ENCODE measurements at places on chromosomes 13 and 19.
A peak's percentile ranks its signal among the peaks of the same experiment; 100 is the strongest.

GRCh38 chr13:107534548-107534947 is 680.8 kb downstream of the LIG4 start:
- no peak overlapping the region for H3K4me3 ChIP-seq
- DNase-seq, result peak; percentile 34
- no peaks in the 10 kb centered on the region for H3K27me3 ChIP-seq
- no peak overlapping the region for H3K27ac ChIP-seq

DNA sequence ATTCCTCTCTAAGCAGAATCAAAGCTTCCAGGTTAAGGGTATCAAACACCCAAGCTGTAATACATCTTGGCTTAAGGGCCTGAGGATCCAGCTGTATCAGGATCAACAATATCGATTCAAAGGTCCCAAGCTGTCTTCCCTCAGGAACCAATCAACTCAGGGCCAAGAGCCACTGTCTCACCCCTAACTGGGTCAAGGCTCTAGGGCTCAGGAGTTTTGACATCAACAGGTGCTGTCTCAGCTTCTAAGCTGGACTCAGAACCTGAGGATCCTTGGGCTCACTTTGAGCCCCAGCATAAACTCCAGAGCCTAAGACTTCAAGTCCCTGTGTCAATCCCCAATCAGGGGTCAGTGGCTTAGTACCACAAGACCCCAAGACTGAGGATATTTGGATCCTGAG is 917 bp downstream of the FBXW9 start:
- peaks cover 16% of the 10 kb centered on the region for H3K36me3 ChIP-seq
- no peak overlapping the region for H3K27ac ChIP-seq
- H3K4me3 ChIP-seq, result peak overlapping the region; percentile 26
- no peak for DNase-seq

DNA sequence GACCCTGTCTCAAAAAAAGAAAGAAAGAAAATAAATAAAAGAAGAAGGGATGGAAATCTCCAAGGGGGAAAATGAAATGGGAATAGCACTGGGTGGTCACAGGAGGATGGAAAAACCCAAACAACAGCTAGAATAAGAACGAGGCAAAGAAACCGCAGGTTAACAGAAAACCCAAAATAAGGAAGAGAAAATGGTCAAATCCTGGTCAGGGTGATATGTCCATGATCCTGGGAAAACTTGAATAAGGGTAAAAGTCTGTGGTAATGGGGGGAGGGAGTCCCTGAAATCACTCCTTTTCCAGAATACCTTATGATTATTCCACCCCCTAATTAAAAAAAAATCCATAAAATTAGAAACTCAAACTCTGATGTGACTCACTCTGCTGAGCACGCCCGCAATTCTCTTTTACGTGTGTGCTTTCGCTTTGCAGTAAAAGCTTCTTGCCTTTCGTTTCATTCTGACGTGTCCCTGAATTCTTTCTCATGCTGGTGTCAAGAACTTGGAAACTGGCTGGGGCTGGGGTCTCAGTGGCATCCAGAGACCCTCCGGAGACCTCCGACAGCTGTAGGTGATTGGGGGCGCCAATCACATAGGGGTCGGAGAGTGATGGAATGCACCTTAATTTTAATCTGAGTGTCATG is 4.3 kb upstream of the NAXD start:
- H3K36me3 ChIP-seq, result no peaks in the 10 kb centered on the region
- H3K27me3 ChIP-seq, result peaks cover 4% of the 10 kb centered on the region
- H3K4me1 ChIP-seq, result peaks cover 4% of the 10 kb centered on the region
- no peak overlapping the region for H3K4me3 ChIP-seq

GRCh38 chr13:72886272-72887067 is 104.5 kb downstream of the PIBF1 start:
- H3K36me3 ChIP-seq, result no peaks in the 10 kb centered on the region
- no peaks in the 10 kb centered on the region for H3K4me1 ChIP-seq
- H3K4me3 ChIP-seq, result no peak overlapping the region
- H3K27ac ChIP-seq, result no peak overlapping the region
- peak; percentile 30 for DNase-seq
- H3K27me3 ChIP-seq, result no peaks in the 10 kb centered on the region

DNA sequence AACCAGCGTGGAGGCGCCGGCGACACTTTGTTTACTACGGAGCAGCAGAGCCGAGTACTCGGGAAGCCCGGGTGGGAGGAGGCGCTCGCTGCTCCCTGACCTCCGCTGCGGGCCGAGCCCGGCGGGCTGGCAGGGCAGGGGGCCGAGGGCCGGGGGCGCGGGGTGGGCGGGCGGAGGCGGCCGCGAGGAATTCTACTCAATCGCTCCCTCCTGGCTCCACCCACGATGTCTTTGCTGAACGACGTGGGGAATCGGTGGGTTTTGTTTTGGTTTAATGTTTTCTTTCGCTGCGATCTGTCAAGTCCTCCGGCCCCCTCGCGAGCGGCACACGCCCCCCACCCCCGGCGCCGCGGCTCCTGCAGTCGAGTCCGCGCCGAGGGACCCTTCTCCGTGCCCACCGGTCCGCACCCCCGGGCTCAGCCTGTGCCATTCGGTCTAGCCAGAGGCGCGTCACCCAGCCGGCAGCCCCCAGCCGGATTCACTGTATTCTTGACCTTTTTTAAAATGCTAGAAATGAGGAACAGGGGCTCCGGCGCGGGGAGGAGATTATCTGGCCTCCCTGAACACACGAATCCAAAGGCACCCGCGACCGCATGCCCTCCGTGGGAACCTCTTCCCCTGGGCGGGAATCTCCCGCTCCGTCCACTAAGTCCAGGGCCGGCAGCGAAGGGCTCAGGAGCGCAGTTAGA is 636 bp upstream of the FOXO1 start:
- H3K27me3 ChIP-seq, result peaks cover 47% of the 10 kb centered on the region
- DNase-seq, result no peak
- H3K4me1 ChIP-seq, result peaks cover 2% of the 10 kb centered on the region
- peak overlapping the region; percentile 96 for H3K4me3 ChIP-seq
- no peaks in the 10 kb centered on the region for H3K36me3 ChIP-seq

GRCh38 chr13:107452833-107453232 is 762.5 kb downstream of the LIG4 start:
- H3K4me1 ChIP-seq, result peaks cover 16% of the 10 kb centered on the region
- no peak overlapping the region for H3K4me3 ChIP-seq
- DNase-seq, result no peak

GRCh38 chr19:2217591-2217990 is 18.5 kb downstream of the PLEKHJ1 start:
- H3K27ac ChIP-seq, result no peak overlapping the region
- no peak for DNase-seq
- H3K4me3 ChIP-seq, result no peak overlapping the region
- H3K4me1 ChIP-seq, result no peaks in the 10 kb centered on the region
- H3K27me3 ChIP-seq, result no peaks in the 10 kb centered on the region

- no peaks in the 10 kb centered on the region for H3K36me3 ChIP-seq
- H3K27me3 ChIP-seq, result peaks cover 55% of the 10 kb centered on the region
- no peak overlapping the region for H3K27ac ChIP-seq
- no peaks in the 10 kb centered on the region for H3K4me1 ChIP-seq
- DNase-seq, result peak; percentile 18
- H3K4me3 ChIP-seq, result no peak overlapping the region
Observed at GRCh38 chr19:33221638-33222037, 4.0 kb downstream of the SLC7A10 start.

DNA sequence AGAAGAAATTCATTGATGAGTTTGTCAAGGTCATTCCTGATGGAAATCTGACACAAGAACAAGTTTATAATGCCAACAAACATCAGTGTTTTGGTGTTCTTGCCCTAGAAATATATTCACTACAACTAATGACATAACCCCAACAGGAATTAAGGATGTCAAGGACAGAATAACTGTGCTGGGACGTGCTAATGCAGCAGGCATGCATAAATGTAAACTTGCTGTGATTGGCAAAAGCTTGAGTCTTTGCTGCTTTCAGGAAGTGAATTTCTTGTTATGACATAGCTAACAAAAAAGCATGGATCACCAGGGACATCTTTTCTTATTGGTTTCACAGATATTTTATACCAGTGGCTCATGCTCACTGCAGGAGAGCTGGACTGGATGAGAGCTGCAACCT is 144.6 kb downstream of the KCTD12 start:
- H3K36me3 ChIP-seq, result no peaks in the 10 kb centered on the region
- DNase-seq, result peak; percentile 78
- no peak overlapping the region for H3K27ac ChIP-seq

GRCh38 chr13:43761616-43762315 is 25.0 kb downstream of the ENOX1 start:
- DNase-seq, result no peak
- H3K4me1 ChIP-seq, result no peaks in the 10 kb centered on the region
- no peak overlapping the region for H3K27ac ChIP-seq
- no peaks in the 10 kb centered on the region for H3K36me3 ChIP-seq

DNA sequence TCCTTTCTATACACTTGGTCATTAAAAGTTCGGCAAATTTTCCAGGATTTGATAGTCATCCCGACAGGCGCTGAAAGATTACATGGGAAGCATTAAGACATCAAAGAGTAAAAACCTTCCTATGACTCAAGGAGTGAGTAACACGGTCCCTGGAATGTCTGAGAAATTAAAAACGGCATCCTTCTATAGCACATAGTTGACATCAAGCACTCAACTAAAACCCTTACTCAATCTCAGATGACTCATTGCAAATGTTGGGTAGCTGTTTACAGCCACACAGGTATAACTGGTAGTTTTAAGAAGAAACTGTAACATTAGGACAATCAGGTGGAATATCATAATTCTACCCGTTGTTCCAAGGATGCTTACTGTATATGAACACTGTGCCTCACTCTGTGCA is 6.4 kb upstream of the LGALS13 start:
- no peak for DNase-seq
- no peaks in the 10 kb centered on the region for H3K27me3 ChIP-seq
- no peak overlapping the region for H3K27ac ChIP-seq
- H3K36me3 ChIP-seq, result no peaks in the 10 kb centered on the region
- H3K4me1 ChIP-seq, result no peaks in the 10 kb centered on the region

- no peak for DNase-seq
- no peak overlapping the region for H3K27ac ChIP-seq
- H3K27me3 ChIP-seq, result no peaks in the 10 kb centered on the region
- H3K4me1 ChIP-seq, result peaks cover 7% of the 10 kb centered on the region
- H3K4me3 ChIP-seq, result no peak overlapping the region
- peaks cover 34% of the 10 kb centered on the region for H3K36me3 ChIP-seq
Observed at GRCh38 chr19:46718157-46718933, 1.4 kb upstream of the PRKD2 start.

DNA sequence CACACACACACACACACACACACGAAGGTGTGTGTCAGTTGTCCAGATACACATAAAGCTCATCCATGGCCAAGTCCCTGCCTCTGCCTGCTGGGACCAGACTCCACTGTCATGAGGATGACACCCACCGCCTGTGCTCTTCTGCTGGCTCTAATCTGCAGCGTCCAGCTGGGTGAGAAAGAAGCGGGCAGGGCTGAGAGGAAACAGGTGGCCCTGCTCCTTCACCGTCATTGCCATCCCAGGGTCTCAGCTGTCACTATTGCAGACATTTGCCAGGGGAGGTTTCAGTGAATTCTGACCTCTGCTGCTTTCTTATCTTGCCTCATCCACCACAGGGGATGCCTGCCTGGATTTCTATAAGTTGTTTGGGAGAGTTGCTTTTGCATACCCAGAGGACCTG is 31.4 kb downstream of the SCGB2B2 start:
- no peak for DNase-seq
- no peak overlapping the region for H3K27ac ChIP-seq
- no peaks in the 10 kb centered on the region for H3K4me1 ChIP-seq
- H3K27me3 ChIP-seq, result no peaks in the 10 kb centered on the region

DNA sequence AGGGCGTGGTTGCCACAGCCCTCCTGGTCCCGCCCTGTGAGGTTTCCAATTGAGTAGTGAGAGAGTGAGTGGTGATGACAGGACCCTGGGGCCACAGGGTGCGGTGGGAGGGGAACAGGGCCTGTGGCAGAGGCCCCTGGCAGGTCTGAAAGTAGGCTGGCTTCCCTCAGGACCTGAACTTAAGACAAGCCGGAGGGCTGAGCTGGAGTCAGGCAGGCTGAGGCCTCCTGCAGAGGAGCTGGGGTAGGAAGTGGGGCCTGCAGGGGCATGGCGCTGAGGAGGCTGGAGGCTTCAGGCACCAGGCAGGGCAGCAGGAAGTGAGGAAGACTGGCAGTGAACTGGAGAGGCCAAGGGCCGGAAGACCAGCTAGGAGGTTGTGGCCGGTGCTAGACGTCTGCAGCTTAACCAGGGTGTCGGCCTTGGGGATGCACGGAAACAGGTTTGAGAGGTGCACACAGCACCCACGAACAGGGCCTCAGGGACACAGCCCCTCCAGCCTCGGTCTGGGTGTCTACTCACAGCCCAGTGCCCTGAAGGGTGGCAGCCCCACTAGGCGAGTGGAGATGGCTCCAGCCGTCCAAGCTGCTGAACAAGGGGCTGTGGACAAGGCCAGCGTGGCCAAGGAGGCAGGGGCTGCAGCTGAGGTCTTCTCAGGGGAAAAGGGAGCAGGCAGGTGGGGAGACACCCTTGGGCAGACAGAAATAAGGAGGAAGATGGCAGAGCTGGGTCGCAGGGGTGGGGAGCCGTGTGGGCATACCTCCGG is 17.8 kb downstream of the POP4 start:
- no peaks in the 10 kb centered on the region for H3K36me3 ChIP-seq
- no peaks in the 10 kb centered on the region for H3K4me1 ChIP-seq

DNA sequence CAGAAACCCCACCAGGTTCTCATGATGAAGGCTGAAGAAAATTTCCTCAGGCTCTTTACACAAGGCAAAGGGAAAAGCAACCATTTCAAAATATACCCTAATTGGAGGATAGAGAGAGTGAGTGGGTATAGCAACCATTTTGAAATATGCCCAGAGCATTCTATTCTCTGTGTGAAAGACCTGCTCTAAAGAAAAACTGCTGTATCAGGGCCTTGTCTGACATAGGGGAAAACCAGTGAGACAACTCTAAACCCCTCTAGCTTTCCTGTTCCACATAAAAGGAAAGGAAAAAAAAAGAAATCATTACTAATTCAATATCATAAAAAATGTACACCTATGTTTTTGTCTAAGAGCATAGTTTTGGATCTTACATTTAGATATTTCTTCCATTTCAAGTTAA is 42.3 kb downstream of the TPTE2 start:
- no peak overlapping the region for H3K4me3 ChIP-seq
- DNase-seq, result no peak
- no peaks in the 10 kb centered on the region for H3K36me3 ChIP-seq
- no peaks in the 10 kb centered on the region for H3K4me1 ChIP-seq

GRCh38 chr13:33956346-33956745 is 138.4 kb downstream of the RFC3 start:
- no peak for DNase-seq
- H3K27me3 ChIP-seq, result no peaks in the 10 kb centered on the region
- no peak overlapping the region for H3K27ac ChIP-seq
- no peaks in the 10 kb centered on the region for H3K36me3 ChIP-seq
- no peaks in the 10 kb centered on the region for H3K4me1 ChIP-seq
